ENCODE measurements at places on chromosomes 6 and 20. TPM values are rescaled to one million over a fixed set of nuclear protein-coding genes. Genes with fewer than 3 reads are reported as not detected.

Gene SLX4IP
- 2.8 TPM for total RNA-seq

Gene L3MBTL1
- total RNA-seq, result 1.5 TPM

Gene BRD2
- total RNA-seq, result 133 TPM

Gene CFAP206
- total RNA-seq, result 0.53 TPM

Gene MDC1
- 17.5 TPM for total RNA-seq

Gene UBE2C
- total RNA-seq, result 281 TPM

Gene FUCA2
- total RNA-seq, result 53.2 TPM

Gene UNC5CL
- total RNA-seq, result 0.38 TPM

Gene TBXT
- total RNA-seq, result not detected

Measured in A549 treated with ZK216348 at 1 μM for 4 hours (cell line).